ENCODE measurements at places on chromosomes 1 and 21.

- DNase-seq = no peak
These were observed 67.3 kb upstream of the KIAA1614 start for GRCh38 chr1:180845352-180845751.

- DNase-seq = no peak
These were observed 338.1 kb downstream of the TGFB2 start for GRCh38 chr1:218683242-218683641.

DNA sequence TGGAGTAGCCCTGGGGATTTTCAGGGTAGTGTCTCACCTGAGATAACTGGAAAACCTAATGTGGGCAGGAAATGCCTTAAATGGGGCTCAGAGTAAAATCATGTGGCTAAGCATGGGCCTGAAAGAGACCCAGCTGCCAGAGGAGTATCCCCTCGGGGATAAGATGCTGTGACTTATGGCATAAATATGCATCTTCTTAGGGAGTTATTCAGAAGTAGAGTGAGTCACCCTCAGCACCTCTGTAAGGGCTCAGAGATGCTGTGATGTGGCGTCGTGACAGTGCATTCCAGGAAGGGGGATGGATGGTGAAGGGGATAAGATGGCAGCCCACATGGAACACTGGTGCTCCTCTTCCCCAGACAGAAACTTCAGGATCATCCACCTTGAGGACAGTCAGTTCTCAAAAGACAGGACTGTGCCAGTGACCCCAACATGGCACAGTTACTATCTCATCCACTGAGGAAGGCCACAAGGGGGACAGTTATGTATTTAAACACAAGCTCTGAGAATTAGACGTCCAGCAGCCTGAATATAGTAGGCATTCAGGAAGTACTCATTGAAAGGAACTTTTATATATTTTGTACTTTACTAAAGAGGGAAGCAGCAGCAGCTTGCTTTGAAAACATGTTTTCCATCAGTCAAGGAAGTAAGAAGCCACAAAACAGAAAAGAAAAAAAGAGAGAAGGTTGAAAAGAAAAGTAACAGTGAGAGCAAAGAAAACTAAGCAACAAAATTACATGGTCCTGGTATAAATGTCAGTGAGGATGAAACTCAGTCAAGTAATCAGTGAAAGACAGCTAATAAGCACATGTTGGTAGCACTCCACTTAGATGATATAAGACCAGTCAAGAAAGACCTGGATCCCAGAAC, 8.3 kb downstream of the IL24 start:
- no peak for DNase-seq

- no peak for DNase-seq
These were observed 464 bp upstream of the RNASEL start for GRCh38 chr1:182589520-182589919.

DNA sequence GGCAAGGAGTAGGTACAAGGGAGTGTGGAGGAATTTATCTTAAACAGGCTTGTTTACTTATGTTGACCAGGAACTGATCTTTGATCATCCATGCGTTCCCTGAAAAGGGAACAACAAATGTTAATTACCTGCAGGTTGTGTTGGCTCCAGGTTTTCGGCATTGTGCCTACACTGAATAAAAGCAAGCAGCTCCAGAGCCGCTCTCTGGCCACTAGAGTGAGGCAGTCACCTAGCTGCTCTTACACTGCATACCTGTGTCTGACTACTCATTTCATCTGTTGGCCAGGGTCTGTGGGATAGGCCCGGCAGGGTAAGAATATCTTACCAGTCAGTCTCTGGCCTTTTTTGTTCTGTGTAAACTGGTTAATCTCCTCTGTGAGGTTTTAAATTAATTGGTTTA, 183.6 kb downstream of the HFM1 start:
- DNase-seq = no peak

GRCh38 chr1:201715801-201716741, 112.9 kb upstream of the IPO9 start:
- peak; percentile 21 for DNase-seq

- no peak for DNase-seq
These were observed 31.0 kb downstream of the NTMT2 start for GRCh38 chr1:170176772-170177171.

- no peak for DNase-seq
These were observed 186.6 kb downstream of the GRIK1 start for GRCh38 chr21:29753216-29753615.

DNA sequence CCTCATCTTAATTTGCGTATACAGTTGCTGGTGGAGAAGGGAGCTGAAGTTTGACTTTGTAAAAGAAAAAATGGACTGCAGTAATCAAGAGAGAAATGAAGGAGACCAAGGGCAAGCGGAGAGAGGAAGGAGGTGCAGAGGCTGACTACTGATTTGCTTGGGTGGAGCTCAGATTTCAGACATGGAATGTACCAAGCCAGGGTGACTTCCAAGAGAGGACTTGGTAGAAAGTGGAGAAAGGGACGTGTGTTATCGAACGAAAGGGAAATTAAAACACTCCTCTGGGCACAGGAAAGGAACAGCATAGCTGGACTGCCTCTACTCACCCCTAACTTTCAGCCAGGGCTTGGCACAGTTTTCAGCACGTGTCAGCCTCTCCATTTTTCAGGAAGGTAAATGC, 15.1 kb upstream of the HEATR1 start:
- no peak for DNase-seq

DNA sequence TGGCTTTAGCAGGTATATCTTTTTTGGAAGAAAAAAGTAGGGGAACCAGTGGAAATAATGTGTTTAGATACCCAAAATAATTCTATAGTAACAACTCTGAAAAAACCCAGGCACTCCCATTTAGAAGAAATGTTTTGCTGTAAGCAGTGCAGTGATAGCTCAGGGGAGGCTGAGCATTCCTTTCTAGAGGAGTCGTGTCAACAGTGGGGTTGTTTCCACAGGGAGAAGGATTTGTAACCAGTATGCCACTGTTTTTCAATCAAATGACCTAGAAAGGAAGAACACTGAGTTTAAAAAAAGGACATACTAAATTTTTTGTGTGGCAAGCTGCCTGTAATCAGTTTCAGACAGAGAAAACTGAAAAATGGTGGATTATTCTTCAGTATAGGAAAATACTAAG, 2.4 kb downstream of the PGD start:
- DNase-seq = no peak
